Esophagus squamous epithelium (tissue), 5 donors: ENCODE measurements at places on chromosomes 6 and 20.

- no peak for DNase-seq
Observed at GRCh38 chr6:156658966-156659821, 118.0 kb upstream of the ARID1B start.

DNA sequence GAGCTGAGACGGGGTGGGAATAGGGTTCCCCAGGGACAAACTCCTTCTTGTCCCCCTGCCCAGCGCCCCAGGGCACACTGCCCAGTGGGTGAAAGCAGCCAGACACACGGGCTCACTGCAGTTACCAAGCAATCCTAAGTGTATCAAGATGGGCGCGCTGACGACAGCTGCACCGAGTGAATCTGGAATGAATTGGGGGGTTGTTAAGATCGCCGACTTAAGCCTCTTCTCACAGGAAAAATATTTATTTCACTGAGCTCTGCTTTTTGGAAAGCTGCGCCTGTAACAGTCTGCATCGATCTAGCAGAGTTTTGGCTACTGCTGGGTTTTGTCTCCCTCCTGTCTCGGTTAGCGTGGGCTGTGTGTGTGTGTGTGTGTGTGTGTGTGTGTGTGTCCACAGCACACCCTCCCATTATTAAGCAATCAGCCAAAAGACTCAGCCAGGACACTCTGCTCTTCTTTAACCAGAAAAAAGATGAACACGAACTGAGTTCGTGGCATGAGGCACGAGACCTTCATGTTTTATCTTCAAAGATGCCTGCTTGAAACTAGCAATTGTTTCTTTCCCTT lies 35.9 kb downstream of the RIPOR3 start:
- no peak for DNase-seq

DNA sequence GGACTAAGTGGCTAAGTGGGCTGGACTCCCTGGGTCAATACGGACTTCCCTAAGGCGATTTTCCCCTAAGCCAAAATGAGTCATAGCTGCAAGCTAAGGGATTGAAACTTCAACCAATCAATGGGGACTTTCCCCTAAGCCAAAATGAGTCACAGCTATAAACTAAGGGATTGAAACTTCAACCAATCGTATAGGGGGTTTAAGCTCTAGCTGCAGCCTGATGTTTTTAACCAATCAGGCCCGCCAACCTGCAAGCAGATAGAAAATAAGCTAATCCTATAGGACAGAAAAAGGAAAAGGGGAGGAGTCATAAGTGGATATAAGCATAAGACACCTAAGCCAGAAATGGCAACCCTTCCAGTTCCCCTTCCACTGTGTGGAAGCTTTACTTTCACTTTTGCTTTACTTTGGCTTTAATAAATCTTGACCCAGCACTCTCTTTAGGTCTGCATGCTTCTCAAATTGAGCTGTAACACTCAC lies 655.0 kb upstream of the HS3ST5 start:
- DNase-seq = no peak

DNA sequence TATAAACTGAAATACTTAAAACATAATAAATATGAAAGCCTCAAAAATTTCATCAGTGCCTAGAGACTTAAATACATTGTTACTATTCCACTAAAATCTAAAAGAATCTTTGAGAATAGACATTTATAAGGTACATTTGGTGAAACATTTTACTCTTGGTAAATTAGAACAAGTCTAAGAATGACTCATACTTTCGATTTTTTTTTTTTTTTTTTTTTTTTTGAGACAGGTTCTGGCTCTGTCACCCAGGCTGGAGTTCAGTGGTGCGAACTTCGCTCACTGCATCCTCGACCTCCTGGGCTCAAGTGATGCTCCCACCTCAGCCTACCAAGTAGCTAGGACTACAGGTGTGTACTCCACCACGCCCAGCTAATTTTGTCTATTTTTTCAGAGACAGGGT lies 6.4 kb downstream of the FUCA2 start:
- DNase-seq = no peak

- DNase-seq = no peak
Observed at GRCh38 chr6:43606019-43606418, 23.0 kb downstream of the GTPBP2 start.
